ENCODE measurements at places on chromosomes 3 and 15.

DNA sequence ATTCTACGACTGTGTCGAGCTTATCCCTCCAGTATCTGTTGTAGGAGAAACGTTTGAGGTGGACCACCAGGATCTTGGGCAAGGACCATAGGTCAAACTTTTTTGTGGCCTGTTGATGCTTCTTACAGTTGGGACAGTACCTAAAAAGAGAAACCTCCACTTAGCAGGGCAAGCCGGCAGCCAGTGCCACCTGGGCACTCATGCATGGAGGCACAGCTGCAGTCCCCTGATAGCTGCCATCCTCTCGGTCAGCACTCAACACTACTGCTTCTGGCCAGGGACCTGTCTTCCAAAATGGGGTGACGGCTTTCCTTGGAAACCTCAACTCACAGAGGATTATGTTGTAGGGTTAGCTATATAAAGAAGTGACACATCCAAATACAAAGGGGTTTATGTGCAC, 7.0 kb upstream of the C3orf62 start:
- no peak for DNase-seq

- no peak for DNase-seq
These were observed 3.0 kb downstream of the POMGNT2 start for GRCh38 chr3:43102773-43103480.

DNA sequence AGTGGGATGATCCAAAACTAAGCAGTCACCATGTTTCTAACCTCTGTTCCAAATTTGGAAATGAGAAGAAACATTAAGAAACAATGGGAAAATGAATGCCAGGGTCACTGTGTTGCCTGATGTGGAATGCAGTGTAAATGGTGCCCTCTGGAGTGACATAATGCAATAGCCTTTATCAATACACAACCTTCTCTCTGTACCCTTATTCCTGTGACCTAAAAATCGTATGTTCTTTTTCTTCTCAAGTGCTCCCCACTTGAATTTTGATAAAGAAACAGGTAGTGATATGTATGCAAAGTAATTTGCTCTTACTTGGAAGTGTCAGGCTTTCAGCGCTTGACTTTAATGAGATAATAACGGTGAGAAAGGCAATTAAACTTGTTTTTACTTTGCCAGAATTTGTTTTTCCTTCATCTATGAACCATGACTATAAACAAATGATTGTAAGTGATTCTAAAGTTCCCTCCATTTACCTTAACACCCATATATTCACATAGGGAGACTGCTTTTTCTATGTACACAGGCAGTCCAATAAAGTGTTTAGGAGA, 145.8 kb upstream of the THRB start:
- DNase-seq = peak; percentile 26

GRCh38 chr3:172543884-172544283, 20.7 kb upstream of the TNFSF10 start:
- no peak for DNase-seq

DNA sequence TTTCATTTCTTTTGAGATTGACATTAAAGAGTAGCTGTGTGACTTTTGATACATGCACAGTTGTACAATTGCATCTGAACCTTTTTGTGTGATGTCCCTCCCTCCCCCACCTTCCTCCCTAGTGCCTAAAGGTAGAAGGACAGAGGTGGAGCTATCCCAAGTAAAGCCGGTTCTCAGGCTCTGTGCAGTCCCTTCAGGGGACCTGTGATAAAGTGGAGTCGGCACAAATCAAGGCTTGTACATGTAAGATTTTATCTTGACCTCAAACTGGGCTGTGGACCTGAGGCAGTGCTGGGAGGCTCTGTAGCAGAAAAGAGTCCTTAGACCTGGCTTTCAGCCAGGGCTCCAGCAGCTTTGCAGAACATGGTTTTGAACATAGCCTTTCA, 55.5 kb upstream of the CMTM7 start:
- no peak for DNase-seq

- DNase-seq = no peak
These were observed 272.1 kb downstream of the FAM43A start for GRCh38 chr3:194957743-194958240.

- DNase-seq = no peak
These were observed 32.8 kb downstream of the FBLN2 start for GRCh38 chr3:13581485-13582365.

DNA sequence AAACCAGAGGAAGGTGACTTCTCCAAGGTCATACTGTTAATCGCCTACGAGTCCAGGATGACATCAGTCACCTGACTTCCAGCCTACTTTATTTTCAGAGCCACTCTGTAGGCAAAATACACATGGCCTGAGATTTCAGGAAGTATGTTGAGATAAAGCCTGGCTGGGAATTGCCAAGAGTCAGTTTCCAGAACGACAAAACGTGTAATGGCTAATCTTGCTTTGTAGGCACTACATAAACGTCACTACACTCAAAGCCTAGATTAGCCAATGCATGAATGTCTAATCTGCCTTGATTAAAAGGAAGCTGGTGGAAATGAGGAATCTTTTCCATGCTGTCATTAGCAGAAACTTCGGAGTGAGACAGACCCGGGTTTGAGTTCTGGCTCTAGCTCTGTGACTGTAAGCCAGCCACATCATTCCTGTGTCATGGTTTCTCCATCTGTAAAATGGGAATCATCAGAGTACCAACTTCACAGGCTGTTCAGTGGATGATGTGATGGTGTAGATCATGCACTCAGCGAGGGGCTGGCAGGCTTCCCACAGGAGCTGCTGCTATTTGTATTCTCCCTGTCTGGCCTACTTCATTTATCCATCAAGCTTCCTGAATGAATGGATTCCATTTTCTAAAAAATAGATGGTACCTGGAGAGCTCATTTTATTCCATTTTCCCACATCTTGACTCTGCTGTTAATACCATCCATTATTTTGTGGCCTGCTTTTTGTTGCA, 241.9 kb downstream of the XXYLT1 start:
- no peak for DNase-seq

DNA sequence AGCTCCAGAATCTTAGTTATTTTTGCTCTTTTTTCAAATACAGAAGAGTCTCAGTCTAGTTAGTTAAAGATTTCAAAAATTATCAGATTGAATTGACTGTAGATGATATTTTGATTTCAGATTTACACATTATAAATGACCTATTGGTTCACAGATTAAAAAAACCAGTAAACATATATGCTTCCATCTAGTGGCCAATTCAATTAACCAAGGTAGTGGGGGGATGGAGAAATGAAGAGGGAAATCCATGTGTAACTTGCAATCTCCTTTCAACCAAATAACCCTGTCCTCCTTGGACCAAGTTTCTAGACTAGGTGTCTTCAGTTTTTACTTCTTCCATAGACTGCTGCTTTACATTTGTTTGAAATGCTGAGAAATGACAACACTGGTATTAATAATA, 789.8 kb downstream of the ROBO1 start:
- no peak for DNase-seq

DNA sequence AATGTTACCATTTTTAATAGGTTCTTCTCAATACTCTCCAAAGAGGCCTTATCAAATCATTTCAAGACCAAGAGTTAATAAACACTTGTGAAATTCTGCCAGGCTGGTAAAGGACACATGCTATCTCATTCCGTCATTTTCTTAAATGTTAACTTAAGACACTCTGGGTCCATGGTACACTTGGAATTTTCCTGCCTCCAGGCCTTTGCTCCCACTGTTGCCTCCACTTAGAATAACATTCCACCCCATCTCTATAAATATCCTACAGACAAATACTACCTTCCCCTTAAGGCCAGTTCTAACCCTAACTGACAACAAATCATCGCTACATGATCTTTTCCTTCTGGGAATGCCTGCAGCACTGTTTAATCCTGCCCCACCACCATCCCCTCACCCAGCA, 24.1 kb downstream of the MAGI1 start:
- DNase-seq = no peak
